ENCODE measurements at places on chromosomes 6 and 20.

DNA sequence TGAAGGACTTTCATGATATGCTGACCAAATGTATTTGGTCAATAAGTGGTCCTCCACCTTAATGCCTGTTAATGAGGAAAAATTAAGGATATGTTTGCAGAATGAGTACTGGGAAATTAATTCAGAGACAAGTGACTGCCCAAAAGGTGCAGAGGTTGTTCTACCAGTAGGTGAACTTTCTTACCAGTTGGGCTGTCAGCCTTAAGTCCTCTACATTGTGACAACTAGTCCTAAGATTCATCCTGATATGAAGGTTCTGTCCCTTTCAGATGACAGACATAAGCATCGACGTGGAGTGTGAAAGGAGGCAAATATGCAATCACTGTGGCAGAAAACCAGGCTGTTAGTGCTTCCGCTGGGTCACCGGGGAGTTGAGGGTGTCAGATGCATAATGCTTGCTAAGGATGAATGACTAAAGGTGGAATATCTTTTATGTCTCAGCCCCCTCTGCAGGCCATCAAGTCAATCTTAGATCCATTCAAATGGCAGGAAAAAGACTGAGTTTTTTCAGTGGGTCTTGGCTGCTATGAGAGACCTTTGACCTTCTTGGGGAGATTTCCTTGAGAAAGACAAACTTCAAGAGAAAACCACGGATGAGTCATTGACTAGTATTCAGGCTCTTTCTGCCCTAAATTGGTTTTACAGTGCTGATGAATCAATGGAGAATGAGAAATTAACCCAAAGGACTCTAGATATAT lies 226.0 kb downstream of the TPBG start:
- DNase-seq: peak; percentile 45

GRCh38 chr6:163446549-163446948 lies 32.0 kb downstream of the QKI start:
- no peak for DNase-seq

- no peak for DNase-seq
Measured at GRCh38 chr6:75488033-75488432, 5.6 kb downstream of the FILIP1 start.

DNA sequence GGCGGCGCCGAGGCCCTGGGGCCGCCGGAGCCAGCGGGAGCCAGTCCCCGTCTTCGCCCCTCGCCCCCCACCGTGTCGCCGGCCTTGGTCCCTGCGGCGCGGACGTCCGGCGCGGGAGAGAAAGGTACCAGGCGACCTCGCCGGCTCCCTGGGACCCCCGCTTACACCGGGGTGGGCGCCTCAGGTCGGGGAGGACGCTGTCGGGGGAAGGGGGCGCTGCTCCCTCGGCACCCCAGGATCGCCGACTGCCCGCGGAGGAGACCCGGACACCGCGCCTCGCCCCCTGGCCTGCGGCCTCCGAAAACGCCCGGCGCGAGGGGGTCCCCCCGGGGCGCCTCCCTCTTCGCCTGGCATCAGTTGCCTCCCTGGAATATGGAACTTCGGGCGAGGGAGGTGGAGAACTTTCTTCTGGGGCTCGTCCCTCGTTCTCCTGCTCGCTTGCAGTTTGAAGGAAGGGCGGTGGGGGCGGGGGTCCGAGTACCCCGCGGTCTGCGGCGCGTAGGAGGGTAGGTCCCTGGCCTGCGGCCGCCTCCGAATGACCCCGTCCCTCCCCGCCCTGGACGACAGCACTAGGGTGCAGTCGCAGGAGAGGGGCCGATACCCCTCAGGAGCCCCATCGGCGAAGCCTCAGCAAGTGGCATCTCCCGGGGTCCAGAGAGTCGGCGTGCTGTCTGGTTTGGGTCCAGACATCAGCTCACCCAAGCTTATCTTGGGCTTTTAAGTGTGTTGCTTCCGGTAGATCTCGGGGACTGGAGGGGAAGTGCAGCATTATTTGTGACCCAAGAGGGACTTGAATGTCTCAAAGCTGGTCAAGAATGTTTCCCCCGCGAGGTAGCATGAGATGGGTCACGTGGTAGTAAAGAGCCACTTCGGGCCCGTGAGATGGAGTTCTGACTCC lies 549 bp downstream of the ANKRD6 start:
- DNase-seq: no peak

- DNase-seq: no peak
Measured at GRCh38 chr20:39893003-39893685, 795.9 kb downstream of the MAFB start.

- peak; percentile 91 for DNase-seq
Measured at GRCh38 chr20:50112512-50113419, at the start of gene UBE2V1. Gene UBE2V1 (minus strand): TSS chr20:50113150. CDS start chr20:50113128, 22 bp downstream.

- peak; percentile 33 for DNase-seq
Measured at GRCh38 chr6:164106345-164106769, 691.8 kb downstream of the QKI start.

GRCh38 chr6:91691449-91691848 lies 1104.6 kb upstream of the MAP3K7 start:
- DNase-seq: no peak

DNA sequence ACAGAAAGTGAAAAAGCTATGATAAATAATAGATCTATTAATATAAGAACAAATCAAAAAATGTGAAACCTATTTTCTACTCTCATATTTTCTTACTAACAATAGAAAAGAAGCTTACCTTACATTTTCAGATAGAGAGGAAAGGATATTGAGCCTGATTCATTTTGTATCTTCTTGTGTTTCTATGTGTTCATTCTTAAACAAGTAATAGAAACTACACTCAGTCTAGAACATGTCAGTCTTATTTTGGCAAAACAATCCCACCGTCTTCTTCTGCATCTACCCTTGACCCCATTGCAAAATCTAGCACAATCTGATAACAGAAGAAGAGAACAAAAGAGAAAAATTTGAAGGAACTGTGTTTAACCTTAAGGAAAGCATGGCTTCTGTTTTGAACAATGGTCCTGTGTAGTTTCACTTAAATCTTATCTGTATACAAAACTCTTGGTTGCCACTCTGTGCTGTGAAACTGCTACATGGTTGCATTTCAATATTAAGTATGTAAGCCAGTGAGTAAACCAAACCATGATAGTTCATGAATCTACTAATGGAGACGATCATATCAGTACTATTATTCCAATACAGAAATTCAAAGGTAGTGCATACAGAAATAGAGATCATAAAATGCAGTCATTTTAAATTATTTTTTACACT lies 69.5 kb upstream of the LGSN start:
- no peak for DNase-seq

- DNase-seq: no peak
Measured at GRCh38 chr6:93413190-93413589, 6.2 kb downstream of the EPHA7 start.

GRCh38 chr6:85237478-85237877 lies 212.4 kb upstream of the NT5E start:
- DNase-seq: no peak

DNA sequence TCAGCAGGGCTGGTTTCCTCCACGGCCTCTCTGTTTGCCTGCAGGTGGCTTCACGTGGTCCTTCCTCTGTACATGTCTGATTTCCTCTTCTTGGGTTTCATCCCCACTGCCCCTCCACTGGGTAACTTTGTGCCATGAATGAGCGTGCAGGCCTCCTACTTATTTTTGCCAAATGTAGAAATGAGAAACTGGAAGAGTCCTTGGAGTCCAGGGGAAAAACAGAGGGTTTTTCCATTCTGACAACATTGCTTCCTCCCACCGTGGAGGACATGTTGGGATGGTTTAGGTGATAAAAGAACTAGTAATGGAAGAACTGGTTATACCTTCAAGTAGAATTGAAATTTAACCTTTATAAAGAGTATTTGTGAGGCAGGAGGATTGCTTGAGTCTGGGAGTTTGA lies 699.5 kb downstream of the QKI start:
- no peak for DNase-seq

- peak; percentile 38 for DNase-seq
Measured at GRCh38 chr6:151475653-151476523, 17.9 kb upstream of the CCDC170 start.

- no peak for DNase-seq
Measured at GRCh38 chr6:121142093-121142492, 192.2 kb downstream of the TBC1D32 start.

DNA sequence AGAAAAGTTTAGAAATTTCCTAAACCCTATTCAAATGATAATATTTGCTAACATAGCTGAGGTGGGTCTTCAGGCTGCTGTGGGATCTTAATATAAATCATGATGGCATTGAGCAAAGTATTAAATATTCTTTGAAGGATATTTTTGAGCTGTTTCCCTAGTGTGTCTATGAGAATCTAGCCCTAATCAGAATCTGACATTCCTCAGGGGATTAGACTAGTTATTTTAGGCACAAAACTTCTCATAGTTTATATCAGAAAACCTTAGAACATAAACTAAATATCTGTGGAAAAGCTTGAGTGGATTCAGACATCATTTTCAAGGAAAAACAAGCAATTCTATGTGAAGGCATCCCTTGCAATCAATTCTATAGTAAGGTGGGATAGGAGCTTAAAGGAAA lies 594.5 kb downstream of the RFPL4B start:
- DNase-seq: no peak

Measured in globus pallidus (tissue), 1 donor.